ENCODE measurements at places on chromosomes 7 and 10.
A peak's percentile ranks its signal among the peaks of the same experiment; 100 is the strongest.

DNA sequence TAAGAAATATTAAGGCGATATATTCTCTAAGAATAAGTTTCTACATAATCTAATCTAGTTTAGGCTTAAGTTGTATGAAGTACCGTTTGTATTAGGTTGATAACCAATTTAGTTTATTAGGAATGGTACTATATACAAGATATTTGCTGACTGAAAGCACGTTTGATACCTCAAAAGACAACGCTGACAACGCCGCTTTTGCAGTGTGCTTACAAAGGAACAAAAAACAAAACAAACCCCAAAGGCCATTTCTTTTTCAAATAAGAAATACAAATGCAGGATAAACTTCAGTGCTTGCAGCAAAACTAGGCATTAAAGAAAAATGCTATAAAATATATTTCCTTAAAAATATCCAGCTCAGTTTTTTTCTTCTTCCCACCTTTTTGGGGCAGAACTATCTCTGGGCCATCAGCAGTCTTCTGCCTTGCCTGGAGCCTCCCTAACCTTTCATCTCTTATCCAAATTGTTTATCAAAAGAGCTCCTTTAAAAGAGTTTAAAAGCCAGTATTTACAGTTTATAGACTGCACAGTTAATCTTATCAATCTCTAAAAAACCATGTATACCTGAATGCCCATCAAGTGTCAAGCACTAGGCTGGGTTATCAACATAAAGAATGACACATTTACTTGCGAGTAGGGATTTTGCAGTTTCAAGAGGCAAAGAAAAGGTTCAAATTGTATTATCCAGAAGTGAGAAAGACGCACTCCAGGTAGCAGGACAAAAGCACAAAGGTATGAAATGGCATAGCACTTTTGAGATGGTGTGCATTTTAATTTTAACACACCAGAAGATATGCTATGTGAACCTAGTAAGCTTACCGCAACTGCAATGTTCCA lies 4.1 kb upstream of the KMT2E start:
- no peak for DNase-seq

GRCh38 chr7:29567174-29567573 lies 3.5 kb downstream of the PRR15 start:
- DNase-seq: no peak

GRCh38 chr7:106766551-106766950 lies 98.5 kb upstream of the PIK3CG start:
- no peak for DNase-seq

GRCh38 chr10:33781606-33782395 lies 447.3 kb upstream of the NRP1 start:
- no peak for DNase-seq

DNA sequence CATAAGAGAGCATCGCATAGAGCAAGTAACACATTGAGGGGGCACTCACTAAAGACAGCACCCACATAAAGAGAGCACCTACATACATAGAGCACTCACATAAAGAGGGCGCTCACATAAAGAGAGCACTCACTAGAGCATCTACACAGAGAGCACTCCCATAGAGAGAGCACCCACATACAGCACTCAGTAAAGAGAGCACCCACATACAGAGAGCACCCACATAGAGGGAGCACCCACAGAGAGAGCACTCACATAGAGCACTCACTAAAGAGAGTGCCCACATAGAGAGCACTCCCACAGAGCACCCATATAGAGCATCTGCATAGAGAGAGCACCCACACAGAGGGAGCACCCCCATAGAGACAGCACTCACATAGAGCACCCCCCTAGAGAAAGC lies 47.8 kb downstream of the INSIG1 start:
- DNase-seq: no peak

- DNase-seq: no peak
Measured at GRCh38 chr7:158073845-158074840, 513.5 kb downstream of the PTPRN2 start.

DNA sequence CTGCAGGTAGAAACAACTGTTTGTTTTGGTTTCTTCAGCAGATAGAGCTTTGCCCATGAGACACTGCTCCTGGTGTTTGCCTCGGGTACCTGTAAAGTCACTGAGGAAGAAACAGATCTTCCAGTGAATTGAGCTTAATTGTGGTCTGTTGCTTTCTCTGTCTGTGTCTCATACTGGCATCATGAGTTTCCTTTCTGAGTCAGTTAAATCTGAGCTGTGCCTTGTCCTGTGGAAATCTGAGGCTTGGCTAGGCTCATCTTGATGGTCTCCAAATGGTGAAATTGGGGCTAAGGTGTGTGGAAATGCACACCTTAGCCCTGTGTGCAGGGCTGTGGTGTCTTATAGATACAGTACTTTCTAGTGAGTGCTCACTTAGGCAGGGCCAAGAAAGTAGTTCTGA lies 67.4 kb downstream of the GBF1 start:
- DNase-seq: no peak

DNA sequence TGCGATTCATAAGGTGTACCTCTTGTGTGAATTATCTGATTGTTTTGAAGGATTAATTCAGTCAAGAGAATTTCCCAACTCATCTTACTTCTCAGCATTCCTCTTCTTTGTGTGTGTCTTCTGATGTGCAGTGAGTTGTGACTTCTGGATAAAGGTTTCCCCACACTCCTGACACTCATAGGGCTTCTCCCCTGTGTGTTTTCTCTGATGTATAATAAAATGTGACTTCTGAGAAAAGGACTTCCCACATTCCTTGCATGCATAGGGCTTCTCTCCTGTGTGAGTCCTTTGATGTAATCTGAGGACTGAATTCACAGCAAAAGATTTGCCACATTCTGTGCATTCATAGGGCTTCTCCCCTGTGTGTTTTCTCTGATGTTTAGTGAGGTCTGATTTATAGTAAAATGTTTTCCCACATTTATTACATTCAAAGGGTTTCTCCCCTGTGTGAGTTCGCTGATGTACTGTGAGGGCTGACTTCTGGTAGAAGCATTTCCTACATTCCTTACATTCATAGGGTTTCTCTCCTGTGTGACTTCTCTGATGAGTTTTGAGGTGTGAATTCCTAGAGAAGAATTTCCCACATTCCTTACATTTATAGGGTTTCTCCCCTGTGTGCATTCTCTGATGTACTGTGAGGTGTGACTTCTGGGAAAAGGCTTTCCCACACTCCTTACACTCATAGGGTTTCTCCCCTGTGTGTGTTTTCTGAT lies 24.2 kb downstream of the ZNF25 start:
- DNase-seq: no peak

DNA sequence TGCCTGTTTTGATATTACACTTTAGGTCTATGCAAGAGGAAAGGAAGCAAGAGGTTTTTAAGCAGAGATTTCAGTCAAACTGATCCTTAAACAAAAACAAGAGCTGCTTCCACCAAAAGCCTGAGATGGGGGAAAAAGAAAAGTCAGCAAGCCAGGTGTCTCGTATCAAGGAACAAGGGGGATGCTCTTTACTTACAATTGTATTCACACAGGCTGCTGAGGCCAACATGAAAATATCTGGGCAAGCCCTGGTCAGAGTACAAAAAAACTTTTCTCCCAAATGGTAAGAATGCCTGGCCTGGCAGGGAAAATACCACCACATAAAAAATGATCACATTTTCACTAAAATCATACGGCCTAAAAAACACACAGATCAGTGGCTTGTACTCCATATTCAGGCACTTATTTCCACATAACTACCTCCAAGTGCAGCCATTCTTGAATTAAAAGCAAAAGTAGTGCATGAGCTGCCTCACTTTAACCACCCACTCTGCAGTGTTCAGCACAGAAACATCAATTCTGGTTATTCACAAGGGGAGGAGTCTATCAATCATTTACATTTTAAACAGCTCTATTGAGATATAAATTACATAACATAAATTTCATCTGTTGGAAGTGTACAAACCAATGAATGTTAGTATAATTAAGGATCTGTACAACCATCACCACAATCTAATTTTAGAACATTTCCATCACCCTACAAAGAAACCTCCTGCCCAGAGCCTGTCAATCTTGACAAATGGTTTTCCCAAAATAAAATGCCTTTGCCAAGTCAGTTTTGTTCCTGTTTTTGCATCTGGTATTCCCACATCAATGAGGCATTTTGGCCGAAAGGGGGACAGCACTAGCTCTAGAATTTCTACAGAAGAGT lies 70.2 kb downstream of the GRB10 start:
- no peak for DNase-seq

DNA sequence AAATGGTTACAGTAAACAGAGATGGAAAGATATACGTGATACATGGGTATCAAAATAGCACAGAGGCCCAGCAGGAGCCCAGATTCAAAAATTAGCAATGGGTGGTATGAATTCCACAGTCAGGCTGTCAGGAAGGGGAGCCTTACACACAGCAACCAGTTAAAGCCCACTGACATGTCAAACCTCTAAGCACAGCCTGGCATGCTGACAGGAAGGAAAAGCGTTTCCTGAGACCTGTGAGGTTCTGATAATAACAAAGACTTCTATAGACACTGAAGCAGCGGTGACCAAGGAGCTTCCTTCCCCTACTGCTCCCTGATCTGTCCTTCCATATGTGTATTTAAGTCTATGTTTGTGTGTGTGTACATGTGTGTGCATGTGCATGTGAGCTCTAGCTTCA lies 89.9 kb downstream of the PHYHIPL start:
- DNase-seq: no peak

DNA sequence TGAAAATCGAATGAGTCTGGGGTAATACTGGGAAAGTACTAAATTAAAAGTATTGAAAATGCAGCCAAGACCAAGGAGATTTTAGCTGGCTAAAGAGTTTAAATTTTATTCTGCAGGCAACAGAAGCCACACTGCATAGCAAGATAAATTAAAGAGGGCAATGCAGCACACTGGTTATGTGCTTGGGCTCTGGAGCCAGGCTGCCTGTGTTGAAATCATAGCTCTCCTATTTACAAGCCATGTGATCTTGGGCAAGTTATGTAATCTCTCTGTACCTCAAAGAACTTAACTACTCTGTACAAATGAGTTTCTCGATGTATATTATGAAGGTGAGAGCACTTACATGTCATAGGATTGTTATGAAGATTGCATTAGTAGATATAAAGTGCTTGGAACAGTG lies 9.9 kb downstream of the SLC25A13 start:
- DNase-seq: no peak

DNA sequence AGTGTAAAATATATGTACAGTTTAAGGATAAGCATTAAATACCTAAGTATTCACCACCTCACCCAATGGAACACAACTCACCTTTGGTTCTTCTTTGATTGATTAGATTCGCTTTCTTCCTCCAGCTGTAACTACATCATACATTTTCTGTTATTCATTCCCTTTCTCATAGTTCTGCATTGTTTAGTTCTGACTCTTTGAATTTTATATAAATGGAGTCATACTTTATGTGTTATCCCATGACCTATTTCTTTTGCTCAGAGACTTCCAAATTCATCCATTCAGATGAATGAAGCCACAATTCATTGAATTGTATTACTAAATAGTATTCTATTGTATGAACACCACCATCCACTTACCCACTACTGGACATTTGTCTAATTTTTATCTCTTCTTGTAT lies 12.3 kb downstream of the THNSL1 start:
- no peak for DNase-seq

DNA sequence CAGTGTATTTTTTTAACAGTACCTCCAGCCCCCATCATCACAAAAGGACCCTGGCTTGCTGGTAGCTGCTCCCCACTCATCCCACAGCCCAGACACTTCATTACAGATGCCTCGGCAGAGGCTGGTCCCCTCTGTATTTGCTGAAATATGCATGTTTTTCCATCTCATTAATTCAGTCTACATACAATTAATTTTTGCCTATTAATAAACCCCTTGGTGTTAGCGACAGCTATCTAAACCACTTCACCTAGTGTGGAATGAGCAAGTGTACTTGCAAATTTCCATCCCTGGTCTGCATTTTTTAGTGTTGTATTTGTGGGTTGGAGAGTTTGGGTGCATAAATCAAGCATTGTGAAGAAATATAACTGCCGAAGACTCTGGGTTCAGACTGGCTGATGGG lies 216.9 kb downstream of the MGMT start:
- no peak for DNase-seq

- peak; percentile 2 for DNase-seq
Measured at GRCh38 chr10:8133146-8133545, 78.7 kb downstream of the GATA3 start.

DNA sequence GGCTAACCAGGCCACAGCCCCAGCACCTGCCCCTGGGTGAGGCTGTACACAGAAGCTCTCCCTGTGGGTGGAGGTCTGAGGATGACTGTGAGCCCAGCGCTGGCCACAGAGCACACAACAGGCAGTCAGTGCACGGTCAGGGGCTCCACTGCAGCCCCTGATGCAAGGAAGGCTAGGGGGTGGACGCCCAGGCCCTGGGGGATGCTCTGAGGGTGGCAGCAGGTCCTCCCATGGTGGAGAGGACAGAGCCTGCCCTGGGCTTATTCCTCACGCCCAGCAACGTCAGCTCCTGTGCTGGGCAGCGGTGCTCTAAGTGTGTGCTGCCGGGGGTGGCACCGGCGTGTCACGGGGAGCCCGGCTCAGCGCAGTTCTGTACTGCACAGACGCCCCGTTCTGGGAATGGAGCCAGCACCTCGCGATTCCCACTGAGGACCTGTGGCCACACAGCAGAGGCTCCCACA lies 223.2 kb downstream of the MAD1L1 start:
- DNase-seq: no peak

- no peak for DNase-seq
Measured at GRCh38 chr7:4209126-4209525, 473.0 kb upstream of the FOXK1 start.

DNA sequence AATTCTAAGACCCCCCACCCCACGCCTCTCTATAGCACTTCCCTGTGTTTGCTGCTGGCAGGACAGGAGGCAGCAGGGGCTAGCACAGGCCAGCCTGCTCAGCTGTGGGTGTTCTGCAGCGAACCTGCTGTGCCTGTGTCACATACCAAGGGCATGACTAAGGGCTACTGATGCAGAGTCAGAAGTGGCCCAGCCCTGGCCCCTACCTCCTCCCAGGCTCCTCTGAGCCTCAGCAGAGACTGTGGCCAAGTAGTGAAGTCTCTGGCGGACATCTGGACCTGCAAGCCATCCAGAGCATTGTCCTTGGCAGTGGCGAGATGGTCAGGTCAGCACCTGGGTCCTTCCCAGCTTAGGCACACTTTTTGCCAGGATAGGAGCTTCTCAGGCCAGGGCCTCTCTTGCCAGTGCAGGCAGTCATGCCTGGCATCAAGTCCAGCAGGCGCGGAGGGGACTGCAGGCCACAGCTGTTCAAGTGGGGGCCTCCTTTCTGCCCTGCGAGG lies 116.3 kb upstream of the RET start:
- no peak for DNase-seq

All from CD4-positive, alpha-beta T cell treated with Interleukin-6 at 100 ng/mL for 8 hours (primary cell).